Stimulated activated naive CD8-positive, alpha-beta T cell treated with anti-CD3 and anti-CD28 coated beads, Interleukin-15, Interleukin-2, amounts not matched to agents 100 U/mL and 50 U/mL, for 24 hours (primary cell): ENCODE measurements at places on chromosomes 5 and 9.

GRCh38 chr5:111379391-111379816 lies 132.9 kb downstream of the STARD4 start:
- no peak for DNase-seq

DNA sequence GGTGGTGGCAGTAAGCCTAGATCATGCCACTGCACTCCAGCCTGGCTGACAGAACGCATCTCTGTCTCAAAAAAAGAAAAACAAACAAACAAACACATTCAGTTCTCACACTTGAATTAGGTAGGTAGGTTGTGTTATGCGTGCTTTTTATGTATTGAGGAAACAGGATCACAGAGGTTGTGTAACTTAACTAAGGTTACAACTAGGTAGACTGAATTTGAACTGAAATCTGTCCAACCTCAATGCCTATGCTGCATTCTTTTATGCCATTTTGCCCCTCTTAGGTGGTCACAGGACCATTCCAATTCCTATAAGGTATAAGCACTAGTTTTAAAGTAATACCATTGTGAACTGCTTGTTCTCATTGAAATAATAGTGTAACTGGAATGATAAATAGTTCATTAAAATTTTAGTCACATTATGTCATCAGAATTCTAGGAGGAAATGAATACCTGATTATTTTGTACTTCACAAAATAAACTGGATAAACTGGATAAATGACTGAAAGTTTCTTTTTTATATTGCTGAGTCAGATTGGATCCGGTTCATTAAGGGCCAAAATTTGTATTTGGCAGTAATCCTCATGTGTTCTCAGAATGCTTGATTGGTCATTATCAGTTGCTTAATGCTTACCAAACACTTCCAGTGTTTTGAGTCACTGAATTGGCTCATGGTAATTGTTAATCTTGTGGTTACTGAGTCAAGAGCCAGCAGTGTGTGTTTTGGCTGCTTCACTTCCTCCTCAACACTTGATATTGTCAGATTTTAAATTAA lies 7.1 kb downstream of the UBAP1 start:
- no peak for DNase-seq

GRCh38 chr5:8481007-8481406 lies 612.1 kb downstream of the MTRR start:
- no peak for DNase-seq

DNA sequence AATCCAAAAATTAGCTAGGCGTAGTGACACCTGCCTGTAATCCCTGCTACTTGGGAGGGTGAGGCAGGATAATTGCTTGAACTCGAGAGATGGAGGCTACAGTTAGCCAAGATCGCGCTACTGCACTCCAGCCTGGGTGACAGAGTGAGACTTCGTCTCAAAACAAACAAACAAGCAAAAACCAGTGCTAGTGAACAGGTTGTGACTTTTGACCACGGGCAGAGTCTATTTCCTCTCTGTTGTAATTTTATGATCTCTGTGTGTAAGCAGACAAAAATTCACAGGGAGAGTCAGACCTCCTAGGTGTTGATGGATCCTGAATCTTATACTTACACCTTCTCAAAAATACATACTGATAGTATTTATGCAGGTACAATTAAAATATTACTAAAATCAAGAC lies 65.8 kb downstream of the SPEF2 start:
- DNase-seq = no peak

- no peak for DNase-seq
Measured at GRCh38 chr9:124618476-124618875, 111.3 kb upstream of the NR5A1 start.

- DNase-seq = peak; percentile 22
Measured at GRCh38 chr5:88602584-88602983, 280.4 kb downstream of the MEF2C start.

DNA sequence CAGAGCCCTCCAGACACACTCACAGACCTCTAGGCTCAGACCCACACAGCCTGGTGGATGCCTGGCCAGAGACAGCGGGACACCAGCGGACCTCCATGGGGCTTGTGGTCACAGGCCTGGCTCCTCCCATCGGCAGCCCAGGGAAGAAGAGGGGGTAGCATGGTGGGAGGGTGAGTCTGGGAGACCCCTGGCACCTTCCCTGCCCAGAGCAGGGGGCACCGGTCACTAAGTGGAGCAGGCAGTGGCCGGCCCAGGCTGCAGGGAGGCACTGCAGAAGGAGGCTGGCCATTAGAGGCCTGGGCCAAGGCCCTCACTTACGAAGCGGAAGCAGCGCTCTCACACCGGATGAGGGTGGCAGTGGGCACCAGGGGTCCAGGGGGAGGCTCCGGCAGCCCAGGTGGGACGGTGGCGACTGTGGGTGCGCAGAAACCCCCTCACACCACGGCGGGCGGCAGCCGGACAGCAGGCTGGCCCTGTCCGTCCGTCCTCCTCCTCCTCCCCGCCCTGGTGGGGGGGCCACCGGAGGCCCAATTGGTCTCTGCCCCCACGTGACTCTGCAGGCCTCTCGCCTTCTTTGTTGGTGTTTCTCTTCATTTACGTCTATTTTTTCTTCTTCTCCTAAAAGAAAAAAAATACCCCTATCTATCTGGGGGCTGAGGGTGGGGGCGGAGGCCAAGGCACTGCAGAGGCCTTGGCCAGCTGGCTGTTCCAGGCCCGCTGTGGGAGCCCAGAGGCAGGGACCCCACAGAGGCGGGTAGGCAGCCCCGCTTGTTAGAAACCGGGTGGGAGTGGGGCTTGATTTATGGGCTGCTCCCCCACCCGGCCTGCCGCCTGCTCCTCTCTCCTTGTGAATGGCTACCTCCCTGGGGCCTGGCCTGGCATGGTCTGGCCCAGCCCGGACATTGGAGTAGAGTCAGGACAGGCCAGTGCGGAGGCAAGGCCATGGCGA lies at the start of gene NR5A1:
TSS of gene NR5A1 (minus strand) at position 469 of the 949 bp plus-strand sequence. CDS start 4,004 bp downstream, outside the sequence.
- DNase-seq = no peak

DNA sequence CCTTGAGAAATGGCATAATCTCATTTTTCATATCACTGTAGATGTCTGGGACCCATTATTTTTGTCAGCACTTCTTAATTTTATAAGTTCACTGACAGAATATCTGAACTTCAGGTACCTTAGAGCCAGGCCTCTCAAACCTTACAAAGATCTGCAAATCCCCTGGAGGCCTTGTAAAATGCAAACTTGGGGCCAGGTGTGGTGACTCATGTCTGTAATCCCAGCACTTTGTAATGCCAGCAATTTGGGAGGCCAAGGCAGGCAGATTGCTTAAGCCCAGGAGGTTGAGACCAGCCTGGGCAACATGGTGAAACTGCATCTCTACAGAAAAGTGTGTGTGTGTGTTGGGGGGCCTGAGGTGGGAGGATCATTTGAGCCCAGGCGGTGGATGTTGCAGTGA lies 30.8 kb downstream of the RASGRF2 start:
- no peak for DNase-seq
